ENCODE measurements at places on chromosomes 12 and 14.

GRCh38 chr12:60921541-60921940 is 1325.7 kb downstream of the SLC16A7 start:
- DNase-seq: no peak

GRCh38 chr12:33703221-33703620 is 263.6 kb upstream of the SYT10 start:
- DNase-seq: no peak

- no peak for DNase-seq
Measured at GRCh38 chr12:14322403-14322802, 43.1 kb upstream of the ATF7IP start.

- no peak for DNase-seq
Measured at GRCh38 chr12:124296295-124296915, 1.5 kb downstream of the RFLNA start.

GRCh38 chr12:2618291-2618995 is 176.3 kb upstream of the FKBP4 start:
- DNase-seq: no peak

- DNase-seq: no peak
Measured at GRCh38 chr14:85058150-85058549, 471.8 kb upstream of the FLRT2 start.

GRCh38 chr12:69610729-69611128 is at the start of gene LRRC10:
LRRC10 (minus strand) TSS chr12:69610907; CDS start chr12:69610838, 69 bp downstream.
- no peak for DNase-seq

DNA sequence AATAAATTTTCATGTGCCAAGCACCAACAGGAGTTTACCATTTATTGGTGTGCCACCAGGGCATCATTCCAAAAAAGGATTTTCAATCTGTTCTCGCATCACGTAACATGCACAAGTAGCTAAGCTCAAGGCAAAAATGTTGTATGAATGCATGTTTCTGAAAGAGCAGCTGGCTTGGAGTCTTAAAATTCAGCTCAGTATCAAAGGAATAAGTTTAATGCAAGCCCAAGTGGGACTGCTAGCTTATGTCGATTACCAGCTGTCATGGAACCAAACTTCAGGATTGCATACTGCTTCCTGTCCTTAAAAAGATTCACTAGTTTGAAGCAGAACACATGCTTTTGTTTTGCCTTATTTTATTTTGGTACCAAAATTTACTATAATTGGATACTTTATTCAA is 437.0 kb downstream of the FSCB start:
- DNase-seq: no peak

DNA sequence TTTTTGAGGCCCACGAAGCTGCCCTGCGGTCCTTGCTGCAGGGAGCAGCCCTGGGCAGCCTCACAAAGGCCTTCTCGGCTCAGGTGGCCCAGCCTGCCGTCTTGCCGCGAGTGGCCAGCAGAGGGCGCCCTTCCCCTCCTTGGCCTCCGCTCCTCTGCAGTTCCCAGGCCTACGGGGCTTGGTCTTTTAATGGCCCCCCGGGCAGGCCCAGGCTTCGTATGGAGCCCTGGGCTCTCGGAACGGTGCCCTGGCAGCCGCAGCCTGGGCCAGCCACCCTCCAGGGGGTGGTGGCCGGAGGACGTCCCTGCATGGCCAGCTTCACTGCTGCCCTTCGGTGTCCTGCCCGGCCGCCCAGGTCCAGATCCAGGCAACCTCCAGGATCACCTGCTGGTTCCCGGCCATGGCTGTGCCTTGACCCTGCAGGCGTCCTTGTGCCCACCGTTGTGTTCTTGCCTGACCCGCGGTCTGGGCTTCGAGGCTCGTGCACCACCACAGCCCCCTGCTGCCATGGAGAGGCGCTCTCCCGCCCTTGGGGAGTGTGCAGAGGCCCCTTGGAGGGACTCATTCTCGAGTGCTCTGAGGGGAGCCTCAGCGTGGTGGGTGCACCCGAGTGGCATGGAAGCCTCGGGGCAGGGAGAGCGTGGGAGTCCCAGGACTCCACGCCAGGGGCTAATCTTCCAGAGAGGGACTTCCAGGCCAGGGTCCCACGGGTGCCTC is 9.4 kb downstream of the ASPG start:
- peak; percentile 94 for DNase-seq

DNA sequence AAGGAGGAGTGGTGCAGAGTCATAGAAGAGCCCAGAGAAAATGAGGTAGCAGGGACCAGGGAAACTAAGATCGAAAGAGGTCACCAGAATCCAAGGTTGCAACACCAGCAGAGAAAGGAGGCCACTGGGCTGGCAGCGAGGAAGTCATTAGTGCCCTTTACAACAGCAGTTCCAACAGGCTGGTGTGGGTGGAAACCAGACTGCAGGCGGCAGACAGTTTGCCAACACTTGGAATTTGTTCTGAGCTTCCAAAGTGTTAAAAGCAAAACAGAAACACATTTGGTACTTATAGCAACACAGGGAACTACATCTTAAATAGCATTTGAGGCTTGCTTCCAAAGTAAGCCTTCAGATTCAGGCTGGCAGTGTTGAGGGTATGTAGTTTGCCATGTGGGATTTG is 95.2 kb upstream of the PWP1 start:
- no peak for DNase-seq

- DNase-seq: no peak
Measured at GRCh38 chr12:2933586-2933985, 25.6 kb upstream of the TEAD4 start.

DNA sequence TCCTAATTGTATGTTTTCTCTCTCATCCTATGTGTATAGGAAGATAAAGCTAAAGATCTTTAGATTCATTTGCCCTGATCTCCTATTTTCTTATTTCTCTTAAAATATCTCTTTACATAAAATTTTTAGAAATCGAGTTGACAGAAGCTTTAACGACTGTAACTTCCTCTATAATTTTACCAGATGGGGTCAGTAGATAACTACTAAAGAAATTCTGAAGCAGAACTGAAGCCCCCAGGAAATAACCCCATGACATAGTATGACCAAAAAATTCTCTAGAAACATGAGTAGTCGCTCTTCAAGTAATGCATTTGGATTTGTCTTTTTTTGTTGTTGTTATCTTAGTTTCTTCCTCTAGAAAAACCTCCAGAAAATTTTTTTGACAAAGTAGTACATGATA is 288.0 kb downstream of the ERC1 start:
- DNase-seq: no peak

- DNase-seq: no peak
Measured at GRCh38 chr14:53780051-53780555, 176.5 kb downstream of the BMP4 start.

DNA sequence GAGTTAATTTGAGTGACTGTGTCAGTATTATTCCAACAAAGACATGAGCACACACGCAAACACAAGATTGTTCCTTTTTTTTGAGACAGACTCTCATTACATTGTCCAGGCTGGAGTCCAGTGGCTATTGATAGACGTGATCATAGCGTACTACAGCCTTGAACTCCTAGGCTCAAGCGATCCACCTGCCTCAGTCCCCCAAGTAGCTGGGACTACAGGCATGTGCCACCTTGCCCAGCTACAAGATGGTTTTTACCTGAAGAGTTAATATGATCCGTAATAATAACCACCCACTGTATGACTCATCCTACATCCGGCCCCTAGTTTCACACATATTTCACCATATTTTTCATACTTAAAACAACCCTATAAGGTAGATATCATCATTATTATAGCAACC is 26.8 kb downstream of the BCAT1 start:
- DNase-seq: no peak

- DNase-seq: peak; percentile 68
Measured at GRCh38 chr12:110247340-110248095, 33.5 kb upstream of the ATP2A2 start.

DNA sequence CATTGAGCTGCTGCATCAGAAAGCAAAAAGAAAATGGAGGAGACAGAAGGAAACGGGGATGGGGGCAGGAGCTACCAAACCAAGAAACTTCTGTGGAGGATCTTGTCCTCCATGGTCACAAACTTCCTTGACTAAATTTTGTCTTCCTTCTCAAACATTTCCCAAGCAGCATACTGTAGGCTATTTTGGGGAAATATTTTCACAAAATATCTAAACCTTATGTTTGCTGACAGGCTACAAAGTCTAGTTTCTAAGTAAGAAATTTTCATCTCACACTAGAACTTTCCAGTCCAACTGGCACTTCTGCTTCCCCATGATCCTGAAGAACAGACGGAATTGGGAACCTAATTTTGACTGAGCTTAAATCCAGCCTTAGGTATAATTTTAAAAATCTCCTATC is 552.0 kb downstream of the SNAPC1 start:
- no peak for DNase-seq

GRCh38 chr12:53568809-53569557 is 57.2 kb downstream of the ATF7 start:
- no peak for DNase-seq

DNA sequence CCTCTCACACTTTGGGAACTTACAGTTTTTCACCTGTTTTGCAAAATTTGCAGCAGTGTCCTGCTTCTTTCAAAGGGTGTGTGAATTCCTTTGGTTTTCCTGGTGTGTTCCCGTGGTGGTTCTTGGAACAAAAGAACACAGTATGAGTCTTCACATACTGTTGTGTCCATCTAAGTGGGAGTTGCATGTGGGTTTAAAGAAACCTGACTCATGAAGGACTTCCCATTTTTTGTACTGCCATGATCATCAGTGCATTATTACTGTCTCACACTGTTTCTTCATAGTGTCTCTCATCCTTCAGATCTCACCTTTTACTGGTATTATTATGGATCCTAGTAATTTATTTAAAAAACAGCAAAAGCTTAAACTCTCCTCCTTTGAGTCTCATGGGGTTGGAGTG is 3.8 kb upstream of the GZMH start:
- no peak for DNase-seq

GRCh38 chr12:32702473-32702872 is 23.4 kb downstream of the DNM1L start:
- DNase-seq: no peak

GRCh38 chr12:109777544-109777943 is 55.7 kb downstream of the TRPV4 start:
- DNase-seq: peak; percentile 70

GRCh38 chr12:55844961-55845360 is 2.2 kb upstream of the MMP19 start:
- no peak for DNase-seq

DNA sequence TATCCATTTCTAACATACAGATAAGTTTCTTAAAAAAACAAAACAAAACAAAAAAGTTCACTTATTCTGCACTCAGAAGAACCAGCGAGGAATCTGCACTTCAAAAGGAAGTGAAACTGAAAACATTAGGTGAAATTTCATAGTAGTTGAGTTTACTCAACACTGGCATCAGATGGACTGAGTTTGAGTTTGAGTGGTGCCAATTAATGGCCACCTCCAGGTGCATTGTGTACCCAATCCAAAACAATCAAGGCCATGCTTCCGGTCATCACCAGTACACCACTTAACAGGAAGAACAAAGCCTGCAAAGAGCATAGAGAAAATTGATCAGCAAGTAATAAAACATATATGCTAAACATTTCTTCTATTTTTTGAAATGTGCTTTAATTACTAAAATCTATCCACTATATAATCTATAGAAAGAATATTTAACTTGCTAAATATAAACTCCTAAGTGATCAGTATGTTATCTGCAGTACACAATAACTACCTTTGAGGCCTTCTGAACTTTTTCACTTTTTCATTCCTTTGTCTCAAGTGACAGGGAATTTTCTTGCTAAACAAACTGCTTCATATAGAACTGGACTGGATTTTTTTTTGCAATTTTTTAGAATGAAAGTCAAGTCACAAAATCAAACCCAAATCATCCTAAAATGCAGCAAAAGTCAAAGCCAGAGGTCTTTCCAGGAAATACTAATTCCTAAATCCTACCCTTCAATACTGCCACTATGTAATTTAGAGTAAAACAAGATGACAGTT is 11.5 kb downstream of the SLC38A2 start:
- no peak for DNase-seq

- DNase-seq: peak; percentile 94
Measured at GRCh38 chr12:57214398-57214781, 2.2 kb upstream of the NXPH4 start.

- DNase-seq: no peak
Measured at GRCh38 chr12:102763061-102763460, 154.0 kb downstream of the PAH start.

DNA sequence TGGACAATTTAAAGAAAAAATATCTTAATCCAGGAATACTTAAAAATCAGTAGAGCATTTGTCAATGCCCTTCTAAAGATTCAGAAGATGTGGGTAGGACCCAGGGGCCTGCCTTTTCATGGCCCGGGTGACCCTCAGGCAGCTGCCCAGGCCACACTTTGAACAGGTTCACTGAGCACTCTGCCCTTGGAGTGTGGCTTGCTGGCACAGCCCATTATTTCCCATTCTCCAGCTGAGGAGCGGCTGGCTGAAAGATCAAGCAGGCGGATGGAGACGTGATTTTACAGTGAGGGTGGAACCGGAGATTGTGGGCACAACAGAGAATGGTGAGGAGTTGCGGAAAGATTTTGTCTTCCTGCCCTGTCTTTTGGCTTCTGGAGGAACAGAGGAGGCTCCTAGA is 7.1 kb upstream of the PRPH start:
- DNase-seq: no peak

GRCh38 chr12:73274976-73275375 is 1002.8 kb downstream of the TRHDE start:
- DNase-seq: no peak

DNA sequence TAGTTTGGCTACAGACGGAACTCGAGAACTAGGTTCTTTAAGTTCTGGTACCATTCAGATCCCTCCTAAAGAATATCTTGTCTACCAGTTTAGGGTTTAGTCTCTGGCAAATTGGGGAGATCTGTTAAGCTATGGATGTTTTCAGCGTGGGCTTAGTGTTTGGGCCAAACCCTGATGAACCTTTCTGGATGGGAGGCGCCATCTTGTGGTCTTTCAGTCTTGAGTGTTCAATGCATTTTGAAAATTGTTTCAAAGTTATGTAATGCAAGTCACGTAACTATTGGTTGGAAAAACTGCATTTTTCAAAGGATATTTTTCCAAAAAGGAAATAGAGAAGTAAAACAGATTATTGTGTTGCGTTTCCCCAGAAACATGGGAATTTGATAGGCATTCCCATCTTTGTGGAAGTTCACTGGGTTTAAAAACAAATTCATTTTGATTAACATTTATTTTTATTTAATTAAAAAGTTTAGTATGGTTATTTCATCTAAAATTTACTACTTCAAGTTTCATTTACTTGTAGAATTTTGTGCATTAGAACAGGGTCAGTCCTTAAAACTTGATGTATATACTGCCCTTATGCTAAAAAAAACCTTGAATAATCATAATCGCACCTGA is 169.0 kb downstream of the PRIMA1 start:
- no peak for DNase-seq

- DNase-seq: no peak
Measured at GRCh38 chr14:46058964-46059563, 592.5 kb downstream of the RPL10L start.

DNA sequence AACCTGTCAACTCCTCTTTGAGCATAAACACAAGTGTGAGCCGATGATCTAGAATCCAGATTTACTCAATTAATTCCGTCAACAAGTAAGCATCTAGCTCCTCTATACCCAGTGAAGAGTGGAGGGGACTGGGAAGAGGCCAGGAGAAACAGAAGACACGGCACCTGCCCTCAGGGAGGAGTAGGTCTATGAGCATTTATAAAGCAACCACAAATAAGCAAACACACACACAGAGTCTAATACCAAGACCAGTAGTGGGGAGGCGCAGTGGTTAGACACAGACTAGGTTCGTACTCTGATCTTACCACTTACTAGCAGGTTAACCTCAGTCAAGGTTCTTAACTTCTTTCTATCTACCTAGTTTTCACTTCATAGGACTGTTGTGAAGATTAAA is 5.9 kb upstream of the FOXN3 start:
- no peak for DNase-seq

- DNase-seq: no peak
Measured at GRCh38 chr14:20415782-20416206, 2.5 kb upstream of the TEP1 start.
